Amniotic epithelial cell (primary cell): ENCODE measurements at places on chromosomes 1 and 21.
A peak's percentile ranks its signal among the peaks of the same experiment; 100 is the strongest.

DNA sequence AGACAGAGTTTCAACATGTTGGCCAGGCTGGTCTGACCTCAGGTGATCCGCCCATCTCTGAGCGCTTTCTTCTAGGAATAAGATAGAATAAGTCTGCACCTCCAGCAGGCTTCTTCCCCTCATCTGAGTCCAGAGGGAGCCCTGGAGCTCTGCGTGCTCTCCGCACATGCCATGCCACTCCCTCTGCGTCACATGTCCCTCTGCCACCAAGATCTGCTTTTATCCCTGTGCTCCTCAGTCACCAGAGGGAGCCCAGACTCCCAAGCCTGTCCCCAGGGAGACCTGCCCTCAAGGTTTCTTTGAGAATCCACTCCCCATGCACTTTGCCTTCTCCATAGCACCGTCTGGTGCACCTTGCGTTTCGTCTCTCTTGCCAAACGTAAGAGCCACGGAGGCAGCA lies 213.0 kb downstream of the CAMTA1 start:
- DNase-seq = no peak

DNA sequence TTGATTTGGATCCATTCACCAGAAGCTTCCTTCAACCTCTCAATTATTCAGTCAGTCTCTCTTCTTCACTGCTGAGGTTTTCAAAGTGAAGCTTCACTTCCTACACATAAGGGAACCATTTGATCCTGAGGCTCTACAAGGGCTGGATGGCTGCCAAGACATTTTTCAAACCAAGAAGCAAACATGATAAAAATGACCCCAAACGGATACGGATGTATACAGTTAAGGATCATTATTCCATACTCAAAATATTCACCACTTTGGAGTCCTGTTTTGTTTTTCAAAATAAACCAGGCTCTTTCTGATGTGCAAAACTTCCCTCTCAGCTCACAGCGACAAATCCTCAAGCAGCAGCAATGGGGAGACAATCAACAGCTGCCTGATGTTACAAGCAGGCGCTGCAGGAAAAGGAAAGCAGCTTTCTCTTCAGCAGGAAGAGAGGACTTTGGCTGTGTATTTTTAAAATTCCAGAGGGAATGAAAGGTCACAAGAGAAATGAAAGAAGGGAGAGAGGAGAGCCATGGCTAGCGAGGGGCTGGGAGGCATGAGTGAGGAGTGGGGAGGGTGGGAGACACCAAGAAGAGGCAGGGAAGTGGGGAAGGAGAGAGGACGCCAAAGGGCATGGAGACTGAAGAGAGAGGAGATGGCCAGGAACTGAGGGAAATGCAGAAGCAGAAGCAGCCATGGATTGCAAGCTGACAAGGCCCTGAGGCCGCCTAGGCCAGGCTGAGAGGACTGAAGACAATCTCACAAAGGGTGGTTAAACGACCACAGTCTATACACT lies 145.4 kb downstream of the SLC45A1 start:
- DNase-seq = peak; percentile 66

- no peak for DNase-seq
Observed at GRCh38 chr1:64323882-64324281, 120.5 kb downstream of the UBE2U start.

- no peak for DNase-seq
Observed at GRCh38 chr1:66237042-66237441, 296.9 kb upstream of the SGIP1 start.

DNA sequence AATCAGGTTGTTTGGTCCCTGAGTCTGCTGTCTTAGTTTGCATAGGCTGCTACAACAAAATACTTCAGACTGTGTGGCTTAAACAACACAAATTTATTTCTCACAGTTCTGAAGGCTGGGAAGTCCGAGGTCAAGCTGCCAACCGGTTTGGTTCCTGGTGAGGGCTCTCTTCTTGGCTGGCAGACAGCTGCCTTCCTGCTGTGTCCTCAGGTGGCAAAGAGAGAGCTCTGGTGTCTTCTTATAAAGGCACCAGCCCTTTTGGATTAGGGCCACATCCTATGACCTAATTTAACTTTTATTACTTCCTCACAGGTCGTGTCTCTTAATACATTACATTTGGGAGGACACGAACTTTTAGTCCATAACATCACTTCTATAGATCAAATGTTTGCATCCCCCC lies 89.6 kb upstream of the CD34 start:
- no peak for DNase-seq

GRCh38 chr21:33902349-33902748 lies 13.3 kb downstream of the ATP5PO start:
- DNase-seq = no peak

DNA sequence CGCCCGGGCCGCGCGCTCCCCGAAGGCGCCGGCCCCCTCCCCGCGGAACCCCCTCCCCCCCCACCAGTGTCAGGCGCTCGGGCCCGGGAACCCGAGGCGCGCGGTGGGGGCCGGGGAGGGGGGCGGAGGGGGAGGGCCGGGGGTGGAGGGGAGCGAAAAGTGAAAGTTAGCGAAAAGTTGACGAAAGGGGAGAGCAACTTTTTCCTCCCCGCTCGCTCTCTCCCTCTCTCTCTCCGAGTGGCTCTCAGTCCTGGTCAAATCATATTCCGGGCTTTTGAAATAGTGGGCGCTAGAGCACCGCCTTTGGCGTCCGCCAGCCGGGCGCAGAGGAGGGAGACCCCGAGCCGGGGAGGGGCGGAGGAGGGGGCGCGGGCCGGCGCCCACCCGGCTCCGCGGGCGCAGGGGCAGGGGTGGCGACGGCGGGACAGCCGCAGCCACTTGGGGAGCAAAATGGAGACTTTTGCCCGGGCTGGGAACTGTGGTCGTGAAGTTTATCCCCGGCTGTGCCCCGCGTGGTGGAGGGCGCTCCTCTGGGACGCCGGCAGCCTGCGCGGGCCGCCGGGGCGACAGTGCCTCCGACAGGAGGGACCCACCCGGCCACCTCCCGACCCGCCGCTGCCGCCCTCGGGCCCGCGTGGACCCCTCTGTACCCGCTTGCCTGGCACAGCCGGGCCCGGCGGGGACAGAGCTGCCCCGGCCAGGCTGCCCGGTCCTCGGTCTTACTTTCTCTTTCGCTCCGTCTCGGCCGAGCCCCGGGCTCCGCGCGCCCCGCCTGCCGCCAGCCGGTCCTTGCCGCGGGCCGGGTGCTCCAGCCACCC lies 697 bp downstream of the PRDM16 start:
- peak; percentile 16 for DNase-seq

GRCh38 chr1:25705699-25706098 lies 89.1 kb downstream of the MAN1C1 start:
- no peak for DNase-seq

DNA sequence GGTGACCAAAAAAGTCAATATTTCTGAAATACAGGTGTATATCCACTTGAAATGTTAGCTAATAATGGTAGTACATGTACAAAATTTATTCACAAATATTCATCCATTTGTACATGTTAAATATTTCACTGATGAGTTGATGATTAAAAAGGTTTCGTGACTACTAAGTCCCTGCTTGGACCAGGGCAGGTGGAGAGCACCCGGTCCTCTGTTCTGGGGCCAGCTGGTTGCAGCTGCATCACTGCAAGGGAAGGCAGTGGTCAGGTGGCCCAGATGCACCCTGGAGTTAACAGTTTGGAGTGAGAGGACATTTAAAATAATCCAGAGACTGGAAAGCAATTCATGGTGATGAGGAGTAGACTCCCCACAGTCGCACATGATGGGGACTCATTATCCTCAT lies 141.2 kb downstream of the ZBTB18 start:
- DNase-seq = no peak

GRCh38 chr1:24606621-24607020 lies 36.5 kb upstream of the SRRM1 start:
- peak; percentile 34 for DNase-seq

- no peak for DNase-seq
Observed at GRCh38 chr1:116411784-116412479, 38.9 kb downstream of the ATP1A1 start.

DNA sequence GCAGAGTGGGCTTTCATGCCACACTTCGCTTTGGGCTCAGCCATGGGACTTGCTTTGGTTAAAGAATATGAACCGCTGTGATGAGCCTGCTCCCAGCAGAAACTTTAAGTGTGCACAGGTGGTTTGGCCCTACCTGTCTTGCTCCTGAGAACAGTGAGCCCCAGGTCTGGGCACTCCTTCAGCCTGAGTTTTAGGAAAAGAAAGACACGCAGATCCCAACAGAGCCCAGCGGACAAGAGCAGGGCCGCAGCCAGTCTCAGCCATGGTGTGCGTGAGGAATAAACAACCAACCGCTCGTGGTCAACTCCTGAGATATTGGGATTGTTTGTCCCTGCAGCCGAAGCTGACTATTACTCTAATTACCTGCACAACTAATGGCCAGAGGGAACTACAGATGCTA lies 217.1 kb upstream of the C1orf174 start:
- DNase-seq = no peak

GRCh38 chr1:20071416-20071815 lies 1.4 kb downstream of the PLA2G5 start:
- no peak for DNase-seq

DNA sequence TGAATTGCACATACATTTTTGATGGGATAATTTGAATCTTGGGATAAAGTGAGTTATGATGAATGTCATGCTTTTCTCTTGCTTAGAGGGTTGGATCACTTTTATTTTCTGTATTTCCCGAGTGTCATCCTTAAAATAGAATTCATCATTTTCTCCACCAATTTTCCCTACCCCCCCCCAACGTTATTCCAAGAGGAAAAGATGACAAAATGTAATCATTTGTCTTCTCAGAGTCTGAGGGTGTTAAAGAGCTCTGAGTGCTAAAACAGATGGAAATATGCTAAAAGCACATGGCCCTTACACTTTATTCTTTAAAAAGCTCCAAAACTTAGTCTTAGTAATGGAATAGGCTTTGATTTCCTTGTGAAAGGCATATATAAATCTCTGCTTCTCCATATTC lies 81.4 kb downstream of the CHRM3 start:
- DNase-seq = no peak

DNA sequence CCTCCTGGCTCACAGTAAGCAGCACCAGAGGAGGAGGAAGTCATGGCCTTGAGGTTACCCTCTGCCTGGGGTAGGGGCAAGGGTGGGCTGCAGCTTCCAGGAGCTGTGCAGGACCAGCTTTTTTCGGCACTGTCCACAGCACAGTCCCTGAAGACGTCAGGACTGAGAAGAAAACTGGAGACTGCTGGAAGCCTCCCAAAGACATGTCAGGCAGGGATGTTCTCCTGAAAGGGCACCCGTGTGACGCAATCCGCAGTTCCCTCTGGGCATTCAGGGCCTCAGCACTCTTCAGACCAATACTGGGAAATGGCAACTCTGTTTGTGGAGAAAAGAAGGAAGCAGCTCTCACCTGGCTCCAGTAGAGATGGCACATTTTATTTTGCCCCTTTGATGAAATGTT lies 64.8 kb upstream of the TENT5C start:
- peak; percentile 60 for DNase-seq

- DNase-seq = peak; percentile 98
Observed at GRCh38 chr1:192805832-192806323, 3.0 kb upstream of the RGS2 start.

GRCh38 chr1:183443466-183443865 lies 25.3 kb upstream of the NMNAT2 start:
- DNase-seq = peak; percentile 11

DNA sequence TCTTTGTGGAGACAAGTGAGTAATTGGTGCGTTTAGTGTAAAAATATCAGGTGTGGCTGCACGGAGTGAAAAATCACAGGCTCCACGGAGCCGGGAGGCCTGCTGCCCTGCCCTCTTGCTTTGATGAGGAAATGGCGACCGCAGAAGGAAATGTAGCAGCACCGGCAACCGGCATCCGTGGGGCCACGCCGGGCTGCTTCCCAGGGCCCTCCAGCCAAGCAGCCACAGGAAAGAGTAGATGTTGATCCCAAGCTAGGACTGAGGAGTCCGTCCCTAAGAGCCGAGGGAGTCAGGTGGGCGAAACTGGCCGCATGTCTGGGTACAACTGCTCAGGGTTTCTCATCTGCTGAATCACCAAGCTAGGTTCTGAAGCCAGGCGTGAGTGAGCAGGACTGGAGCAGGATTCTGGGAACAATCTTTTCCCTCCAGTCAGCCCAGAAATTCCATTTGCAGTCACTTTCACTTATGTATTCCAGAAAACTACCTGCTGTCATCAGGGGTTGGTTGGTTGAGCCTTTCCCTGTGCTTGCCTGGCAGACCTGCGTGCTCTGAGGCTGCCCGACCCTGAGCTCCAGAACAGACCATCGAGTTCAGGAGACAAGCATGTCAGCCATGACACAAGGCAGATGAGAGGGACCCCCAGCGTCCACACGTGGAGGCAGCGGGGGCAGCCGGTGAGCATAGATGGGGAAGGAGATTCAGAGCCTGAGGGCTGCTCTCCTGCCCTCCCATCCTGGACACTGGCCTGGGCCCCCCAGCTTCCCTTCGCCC lies 5.8 kb upstream of the ITGB2 start:
- peak; percentile 34 for DNase-seq

DNA sequence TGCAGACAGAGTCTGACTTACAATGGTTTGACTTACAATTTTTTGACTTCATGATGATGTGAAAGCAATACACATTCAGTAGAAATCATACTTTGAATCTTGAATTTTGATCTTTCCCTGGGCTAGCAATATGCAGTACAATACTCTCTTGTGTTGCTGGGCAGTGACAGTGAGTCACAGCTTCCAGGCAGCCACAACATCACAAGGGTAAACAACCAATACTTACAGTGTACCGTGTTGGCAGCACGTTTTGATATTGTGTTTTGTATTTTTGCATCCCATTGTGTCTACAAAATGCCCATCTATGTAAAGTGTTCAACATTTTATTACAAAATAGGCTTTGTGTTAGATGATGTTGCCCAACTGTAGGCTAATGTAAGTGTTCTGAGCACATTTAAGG lies 150.9 kb downstream of the NTMT2 start:
- no peak for DNase-seq

- DNase-seq = no peak
Observed at GRCh38 chr1:51576085-51576444, 40.8 kb upstream of the OSBPL9 start.

DNA sequence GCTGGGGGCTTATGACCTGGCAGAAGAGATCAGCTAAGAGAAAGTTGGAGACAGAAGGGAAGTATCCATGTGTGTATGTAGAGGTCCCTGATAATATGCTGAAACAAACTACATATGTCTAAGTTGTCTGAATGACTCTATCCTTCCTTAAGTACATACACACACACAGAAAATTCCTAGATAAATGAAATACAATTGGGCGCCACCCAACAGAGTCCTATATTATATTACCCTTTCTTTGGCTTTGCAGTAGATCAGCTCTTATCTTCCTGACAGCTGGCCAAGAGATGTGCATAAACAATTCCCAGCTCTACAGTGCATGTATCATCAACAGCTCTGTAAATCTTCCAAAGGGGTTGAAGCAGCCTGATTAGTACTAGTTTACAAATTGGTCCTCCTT lies 40.1 kb downstream of the SORT1 start:
- peak; percentile 94 for DNase-seq

DNA sequence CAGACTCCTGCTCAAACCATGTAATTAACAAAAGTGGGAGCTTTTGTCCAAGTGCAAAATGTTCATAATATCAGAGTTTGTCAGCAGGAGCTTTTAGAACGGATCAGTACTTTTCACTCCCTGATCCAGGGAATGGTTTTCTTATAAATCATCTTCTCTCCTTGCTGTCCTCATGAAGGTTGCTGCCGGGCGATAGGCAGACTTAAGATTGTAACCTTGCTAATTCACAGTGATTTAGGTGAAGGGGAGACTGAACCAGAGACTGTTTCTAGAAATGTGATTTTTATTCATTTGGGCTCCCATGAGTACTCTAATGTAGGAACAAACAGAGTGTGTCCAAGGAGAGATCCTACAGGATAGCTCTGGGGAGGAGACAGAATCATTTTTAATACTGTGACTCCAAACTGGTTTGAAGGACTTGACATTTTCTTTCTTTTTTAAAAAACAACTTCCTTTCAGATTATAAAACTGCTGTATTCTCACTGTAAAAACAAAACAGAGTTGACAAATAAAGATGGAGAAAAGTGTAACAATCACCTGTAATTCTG lies 23.7 kb downstream of the ELAVL4 start:
- DNase-seq = no peak

- DNase-seq = no peak
Observed at GRCh38 chr1:37994886-37995566, 5.2 kb upstream of the SF3A3 start.
